CD8-positive, alpha-beta T cell (primary cell): ENCODE measurements at places on chromosomes 11 and 22.

DNA sequence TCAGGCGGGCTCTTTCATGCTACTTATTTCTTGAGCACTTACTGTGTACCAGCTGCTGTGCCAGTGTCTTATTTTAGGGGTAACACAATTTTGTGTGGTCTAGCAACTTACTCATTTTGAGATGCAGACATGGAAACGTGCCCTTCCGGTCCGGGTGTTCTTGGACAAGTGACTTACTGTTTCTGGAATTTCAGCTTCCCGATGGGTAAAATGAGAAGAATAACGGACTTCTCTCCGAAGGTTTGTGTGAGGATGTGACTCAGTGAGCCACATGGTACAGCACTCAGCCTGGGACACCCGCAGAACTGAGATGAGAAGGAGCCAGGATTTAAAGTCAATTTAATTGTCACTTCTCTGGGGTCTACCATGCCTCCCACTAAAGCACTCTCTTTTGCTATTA is 114.5 kb upstream of the SYT13 start:
- no peak for DNase-seq

DNA sequence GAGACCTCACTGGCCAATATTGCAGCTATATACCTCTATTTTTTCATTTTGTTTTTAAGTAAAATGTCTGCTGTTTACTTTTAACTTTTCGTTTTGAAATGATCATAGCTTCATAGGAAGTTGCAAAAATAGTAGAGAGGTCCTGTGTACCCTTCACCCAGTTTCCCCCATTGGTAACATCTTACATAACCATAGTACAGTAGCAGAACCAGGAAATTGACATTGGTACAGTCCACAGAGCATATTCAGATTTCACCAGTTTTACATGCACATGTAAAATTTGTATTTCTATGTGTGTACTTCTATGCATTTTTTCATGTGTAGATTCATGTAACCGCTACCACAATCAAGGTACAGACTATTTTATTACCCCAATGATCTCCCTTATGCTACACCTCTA is 3.8 kb downstream of the AMOTL1 start:
- no peak for DNase-seq

GRCh38 chr11:37642296-37642695 is 1044.3 kb upstream of the RAG2 start:
- DNase-seq: no peak

GRCh38 chr22:23130697-23131096 is 11.1 kb downstream of the RSPH14 start:
- DNase-seq: no peak

DNA sequence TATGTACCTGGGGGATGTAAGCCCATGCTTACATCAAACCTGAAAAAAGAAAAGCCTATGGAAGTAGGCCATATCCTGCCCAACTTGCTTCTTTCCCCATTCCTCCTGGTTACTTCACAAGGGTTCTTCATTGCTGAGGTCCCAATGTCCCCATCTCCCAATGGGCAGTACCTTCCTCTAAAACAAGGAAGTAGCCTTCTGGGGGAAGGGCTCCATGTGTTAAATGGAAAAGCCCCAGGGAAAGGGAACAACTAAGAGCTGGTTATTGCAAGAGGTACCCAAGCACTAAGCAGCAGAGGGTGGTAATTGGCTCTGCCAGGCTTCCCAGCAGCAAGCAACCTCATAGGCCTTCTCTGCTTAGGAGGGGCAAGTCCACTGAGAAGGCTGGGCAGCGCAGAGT is 11.3 kb downstream of the TMEM216 start:
- no peak for DNase-seq
